ENCODE measurements at places on chromosomes 6 and 20.

GRCh38 chr20:10868299-10868698, 194.5 kb upstream of the JAG1 start:
- DNase-seq = no peak

DNA sequence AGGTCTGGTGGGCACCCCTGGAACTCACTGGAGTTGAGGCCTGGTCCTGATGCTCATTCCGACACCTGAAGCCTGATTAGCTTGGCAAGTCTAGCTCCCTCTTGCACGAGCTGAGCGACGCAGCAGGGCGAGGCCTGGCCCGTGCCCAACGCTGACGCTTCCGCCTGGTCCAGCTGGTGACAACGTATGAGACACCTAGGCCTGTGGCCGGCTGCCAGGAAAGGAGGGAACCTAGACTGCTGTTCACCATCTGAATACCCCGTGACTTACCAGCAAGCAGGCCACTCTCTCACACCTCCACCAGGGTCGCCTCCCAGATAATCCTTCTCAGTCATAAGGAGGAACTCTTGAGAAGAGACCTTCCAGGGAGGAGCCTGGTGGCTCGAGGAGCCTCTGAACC, 24.5 kb downstream of the YTHDF1 start:
- no peak for DNase-seq

GRCh38 chr6:45513213-45513618, 135.5 kb upstream of the SUPT3H start:
- DNase-seq = no peak

DNA sequence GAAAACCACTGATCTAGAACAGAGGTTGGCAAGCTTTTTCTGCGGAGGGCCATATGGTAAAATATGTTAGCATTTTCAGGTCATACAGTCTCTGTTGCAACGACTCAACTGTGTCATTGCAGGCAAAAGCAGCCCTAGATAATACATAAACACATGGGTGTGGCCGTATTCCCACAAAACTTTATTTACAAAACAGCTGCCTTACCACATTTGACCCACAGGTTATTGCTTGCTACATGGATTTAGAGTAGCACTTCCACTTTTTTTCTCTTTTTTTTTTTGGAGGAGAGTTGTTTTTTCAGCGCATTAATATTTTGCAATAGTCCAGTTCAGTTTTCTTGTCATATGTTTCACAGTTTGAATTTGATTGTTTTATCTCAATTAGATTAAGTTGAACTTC, 2.5 kb upstream of the IGF2R start:
- DNase-seq = no peak

DNA sequence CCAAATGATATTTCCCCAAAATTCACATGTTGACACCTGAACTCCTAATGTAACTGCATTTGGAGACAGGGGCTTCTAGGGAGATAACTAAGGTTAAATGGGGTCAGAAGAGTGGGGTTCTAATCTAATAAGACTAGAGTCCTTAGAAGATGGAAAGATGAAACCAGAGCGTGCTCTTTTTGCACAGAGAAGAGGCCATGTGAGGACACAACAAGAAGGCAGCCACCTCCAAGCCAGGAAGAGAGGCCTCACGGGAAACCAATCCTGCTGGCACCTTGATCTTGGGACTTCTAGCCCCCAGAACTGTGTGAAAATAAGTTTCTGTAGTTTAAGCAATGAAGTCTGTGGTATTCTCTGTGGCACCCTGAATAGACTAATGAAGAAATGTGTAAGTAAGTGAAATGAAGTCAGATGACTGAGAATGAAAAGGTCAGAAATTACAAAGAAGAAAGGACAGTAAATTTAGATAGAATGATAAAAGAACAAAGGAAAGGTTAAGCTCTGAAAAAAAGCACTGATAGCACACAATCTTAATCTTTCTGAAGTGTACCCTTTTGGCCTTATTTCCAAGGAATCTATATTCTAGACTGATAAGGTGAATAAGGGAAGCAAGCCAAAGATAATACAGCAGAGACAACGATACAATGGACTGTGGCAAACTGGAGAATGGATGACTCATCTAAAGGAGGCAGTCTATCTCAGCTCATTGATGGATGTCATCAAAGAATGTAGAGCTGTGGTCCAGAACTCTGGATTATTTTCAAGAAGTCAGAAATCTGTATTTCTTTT, 110.4 kb downstream of the MYB start:
- DNase-seq = peak; percentile 70

DNA sequence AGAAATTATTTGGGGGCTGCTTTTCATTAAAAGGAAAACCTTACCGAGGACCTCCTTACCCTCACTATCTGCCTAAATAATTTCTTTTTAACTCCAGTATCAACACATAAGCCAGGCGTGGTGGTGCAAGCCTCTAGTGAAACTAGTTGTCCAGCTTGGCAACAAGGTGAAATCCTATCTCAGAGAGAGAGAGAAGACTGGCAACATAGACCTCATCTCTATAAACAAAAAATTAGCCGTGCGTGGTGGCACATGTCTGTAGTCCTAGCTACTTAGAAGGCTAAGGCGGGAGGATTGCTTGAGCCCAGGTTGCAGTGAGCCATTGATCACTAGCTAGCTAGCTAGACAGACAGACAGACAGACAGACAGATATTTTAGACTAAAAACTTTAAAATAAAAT, 92.5 kb downstream of the ARMC2 start:
- DNase-seq = no peak

GRCh38 chr6:45388328-45388727, 10.6 kb upstream of the SUPT3H start:
- DNase-seq = peak; percentile 26

- peak; percentile 46 for DNase-seq
These were observed 1.9 kb upstream of the ELOVL4 start for GRCh38 chr6:79949233-79949632.

GRCh38 chr6:168708984-168709383, 268.0 kb downstream of the SMOC2 start:
- no peak for DNase-seq

DNA sequence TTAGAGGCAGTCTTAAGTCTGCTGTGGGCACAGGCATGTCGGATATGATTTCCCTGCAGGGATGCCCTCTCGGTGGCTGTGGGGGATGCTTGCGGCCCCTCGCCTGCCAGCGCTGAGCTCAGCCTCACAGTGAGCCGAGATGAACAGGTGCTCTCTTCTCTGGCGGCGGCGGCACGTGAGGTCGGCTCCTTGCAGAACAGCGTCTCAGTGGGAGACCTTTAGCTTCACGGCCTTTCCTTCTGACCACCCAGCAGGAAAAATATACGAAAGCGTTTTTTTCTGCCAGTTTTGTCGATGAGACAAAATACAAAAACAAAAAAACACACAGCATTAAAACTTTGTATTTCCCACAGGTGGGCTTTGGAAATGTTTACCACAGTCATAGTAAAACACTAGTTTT, 23.6 kb downstream of the FOXA2 start:
- no peak for DNase-seq

DNA sequence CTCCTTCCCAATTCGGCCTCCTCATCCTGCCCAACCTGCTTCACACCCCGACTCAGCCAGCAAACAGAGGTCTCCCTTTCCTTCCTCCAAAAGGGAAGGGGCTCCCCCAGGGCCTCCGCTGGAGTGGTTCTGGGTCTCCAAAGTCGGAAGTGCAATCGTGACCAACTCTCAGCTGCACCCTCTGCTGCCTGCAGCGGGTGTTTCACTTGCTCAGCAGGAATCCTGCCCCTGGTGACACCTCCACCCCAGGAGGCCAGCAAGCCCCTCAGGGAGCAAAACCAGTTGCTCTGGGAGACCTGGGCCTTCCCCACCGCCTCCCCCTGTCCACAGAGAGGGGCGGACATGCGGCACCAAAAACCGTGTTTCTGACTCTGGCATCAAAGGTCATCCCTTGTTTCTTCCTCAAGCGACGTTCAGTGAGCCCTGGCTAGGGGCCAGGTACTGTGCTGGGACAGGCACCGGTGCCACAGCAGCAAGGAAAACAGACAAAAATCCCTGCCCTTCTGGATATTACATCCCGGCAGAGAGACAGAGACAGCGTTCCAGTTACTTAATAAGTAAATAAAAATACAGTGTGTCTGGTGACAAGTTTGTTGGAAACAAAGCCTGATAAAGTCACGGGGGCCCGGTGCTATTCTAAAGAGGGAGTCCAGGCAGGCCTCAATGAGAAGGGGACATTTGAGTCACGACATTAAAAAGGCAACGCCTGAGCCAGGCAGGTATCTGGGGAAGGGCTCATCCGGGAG, 219.0 kb downstream of the BMP7 start:
- DNase-seq = no peak

- no peak for DNase-seq
These were observed 255.6 kb downstream of the LRFN2 start for GRCh38 chr6:40331545-40331944.

- no peak for DNase-seq
These were observed 107.5 kb downstream of the TMEM170B start for GRCh38 chr6:11645016-11645415.

DNA sequence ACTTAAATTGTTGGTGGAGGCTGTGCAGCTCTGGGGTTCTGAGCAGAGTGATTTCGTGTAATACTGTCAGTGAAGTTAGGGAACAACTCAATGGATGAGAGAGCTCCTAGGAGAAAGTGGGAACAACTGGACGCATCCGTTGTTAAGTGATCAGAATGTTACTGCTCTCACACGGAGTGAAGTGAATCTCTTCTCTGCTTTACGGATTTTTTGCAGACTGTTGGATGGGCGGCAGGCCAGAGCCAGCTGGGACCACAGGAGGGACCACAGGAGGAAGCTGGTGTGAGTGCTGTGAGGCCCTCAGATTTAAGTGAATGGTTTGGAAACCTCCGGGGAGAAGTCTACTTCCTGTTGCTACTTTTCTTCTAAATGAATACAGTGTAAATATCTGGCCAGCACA, 23.7 kb upstream of the PPP1R14C start:
- peak; percentile 10 for DNase-seq

- no peak for DNase-seq
These were observed 51.9 kb downstream of the LRFN2 start for GRCh38 chr6:40535110-40535818.

DNA sequence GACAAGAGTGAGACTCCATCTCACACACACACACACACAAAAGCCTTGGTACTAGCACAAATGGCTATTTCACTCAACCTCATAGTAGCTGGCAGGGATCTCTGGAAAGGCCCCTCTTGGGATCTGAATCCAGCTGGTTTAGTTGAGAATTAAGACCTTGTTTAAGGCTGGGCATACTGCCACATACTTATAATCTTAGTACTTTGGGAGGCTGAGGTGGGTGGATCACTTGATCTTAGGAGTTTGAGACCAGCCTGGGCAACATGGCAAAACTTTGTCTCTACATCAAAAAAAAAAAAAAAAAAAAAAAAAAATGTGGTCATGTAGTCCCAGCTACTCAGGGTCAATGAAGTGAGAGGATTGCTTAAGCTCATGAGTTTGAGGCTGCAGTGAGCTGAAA, 628.3 kb downstream of the MMUT start:
- no peak for DNase-seq

DNA sequence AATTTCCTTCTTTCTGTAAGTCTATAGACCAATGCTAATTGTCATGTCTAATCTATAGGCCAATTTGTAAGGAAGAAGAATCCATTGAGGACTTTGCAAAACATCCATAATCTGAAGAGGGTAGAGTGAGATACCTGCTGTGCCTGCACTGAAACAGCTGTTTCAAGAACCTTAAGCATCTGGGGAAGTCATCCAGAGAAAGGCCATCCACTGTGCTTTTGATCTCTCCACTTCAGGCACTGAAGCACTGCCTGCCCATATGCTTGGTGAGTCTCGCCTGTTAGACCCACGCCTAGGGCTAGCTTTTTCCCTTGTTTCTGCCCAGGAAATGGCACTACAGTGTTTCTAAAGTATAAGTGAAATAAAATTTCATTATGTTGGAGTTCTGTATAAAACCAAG, 921.8 kb upstream of the EPHA7 start:
- no peak for DNase-seq

DNA sequence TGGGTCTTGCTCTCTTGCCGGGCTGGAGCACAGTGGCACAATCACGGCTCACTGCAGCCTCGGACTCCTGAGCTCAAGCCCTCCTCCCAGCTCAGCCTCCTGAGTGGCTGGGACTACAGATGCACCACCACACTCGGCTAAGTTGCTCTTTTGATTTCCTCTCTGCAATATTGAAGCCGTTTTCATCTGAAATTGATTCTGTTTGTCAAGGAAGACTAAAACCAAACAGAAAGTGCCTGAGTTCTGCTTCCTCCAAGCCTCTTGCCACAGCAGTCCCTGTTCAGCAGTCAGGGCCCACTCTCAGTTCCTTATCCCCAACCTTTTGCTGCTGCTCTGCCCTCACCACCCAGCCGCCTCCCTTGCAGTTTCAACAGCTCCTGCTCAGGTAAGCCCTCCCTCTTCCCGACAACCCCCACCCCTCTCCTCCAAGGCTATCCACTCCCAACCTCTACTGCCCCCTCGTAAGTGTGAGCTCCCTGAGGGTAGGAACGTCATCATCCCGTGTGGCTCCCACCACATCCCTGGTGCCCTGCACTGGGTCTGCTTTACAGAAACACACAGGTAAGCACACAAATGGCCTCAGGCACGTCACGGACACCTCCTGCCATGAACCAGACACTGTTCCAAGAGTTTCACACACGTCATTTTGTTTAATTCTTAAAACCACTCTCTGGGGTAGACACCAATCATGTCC, 70.7 kb upstream of the TAB2 start:
- DNase-seq = no peak

DNA sequence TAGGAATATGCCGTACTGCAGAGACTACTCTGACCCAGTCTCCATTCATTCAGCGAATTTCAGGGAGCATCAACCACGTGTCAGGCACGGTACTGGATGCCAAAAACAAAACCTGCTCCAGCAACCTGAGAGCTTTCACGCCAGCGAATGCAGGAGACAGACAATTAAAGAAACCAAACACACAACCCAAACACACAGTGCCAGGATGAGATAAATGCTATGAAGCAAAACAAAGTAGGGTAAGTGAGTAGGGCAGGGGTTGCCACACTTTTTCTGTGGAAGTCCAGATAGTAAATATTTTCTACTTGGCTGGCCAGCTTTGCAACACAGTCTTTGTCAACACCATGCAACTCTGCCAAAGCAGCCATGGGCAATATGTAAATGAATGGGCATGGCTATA, 10.0 kb downstream of the MOCS1 start:
- DNase-seq = no peak

DNA sequence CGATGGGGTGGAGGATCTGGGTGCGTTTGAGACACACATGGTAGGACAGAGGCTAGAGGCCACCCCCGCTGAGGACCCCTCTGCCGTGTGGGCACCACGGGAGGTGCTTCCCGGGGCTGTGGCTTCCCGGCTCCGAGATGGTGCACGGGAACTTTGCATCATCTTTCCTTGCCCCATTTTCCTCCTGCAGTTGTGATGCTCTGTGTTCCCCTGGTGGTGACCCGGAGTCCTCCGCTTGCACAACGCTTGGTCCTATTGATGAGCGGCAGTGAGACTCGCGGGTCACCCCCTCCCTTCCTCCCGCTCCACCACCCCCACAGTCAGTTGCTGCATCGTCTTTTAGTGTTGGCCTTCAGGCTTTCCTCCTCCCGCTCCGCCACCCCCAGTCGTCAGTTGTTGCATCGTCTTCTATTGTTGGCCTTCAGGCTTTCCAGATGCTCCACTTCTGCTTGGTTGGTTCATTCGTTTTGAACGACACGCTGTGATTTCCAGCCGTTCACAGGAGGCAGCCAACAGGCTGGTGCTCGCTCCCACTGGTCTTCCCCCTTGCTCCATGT, 37.3 kb downstream of the PYGB start:
- DNase-seq = no peak

GRCh38 chr6:41732149-41732548, 3.3 kb downstream of the TFEB start:
- DNase-seq = no peak
